ENCODE measurements at places on chromosomes 3 and 15.
A peak's percentile ranks its signal among the peaks of the same experiment; 100 is the strongest.

GRCh38 chr3:45008117-45008516 is 18.0 kb upstream of the CLEC3B start:
- DNase-seq: no peak
- no peak overlapping the region for H3K27ac ChIP-seq
- no peak overlapping the region for H3K4me3 ChIP-seq
- H3K4me1 ChIP-seq: peaks cover 34% of the 10 kb centered on the region

DNA sequence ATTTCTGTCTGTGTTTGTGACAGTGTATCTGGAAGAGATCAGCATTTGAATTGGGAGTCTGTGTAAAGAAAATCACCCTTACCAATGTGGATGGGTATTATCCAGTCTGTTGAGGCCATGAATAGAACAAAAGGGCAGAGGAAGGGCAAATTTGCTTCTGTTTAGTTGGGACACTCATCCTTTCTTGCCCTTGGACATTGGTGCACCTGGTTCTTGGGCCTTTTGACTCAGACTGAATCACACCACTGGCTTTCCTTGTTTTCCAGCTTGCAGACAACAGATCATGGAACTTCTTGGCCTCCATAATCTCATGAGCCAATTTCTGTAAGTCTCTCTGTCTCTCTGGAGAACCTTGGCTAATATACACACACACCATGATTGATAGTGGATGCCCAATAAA is 164.4 kb upstream of the SGO1 start:
- H3K27ac ChIP-seq: no peak overlapping the region
- H3K4me3 ChIP-seq: no peak overlapping the region
- H3K4me1 ChIP-seq: no peaks in the 10 kb centered on the region

DNA sequence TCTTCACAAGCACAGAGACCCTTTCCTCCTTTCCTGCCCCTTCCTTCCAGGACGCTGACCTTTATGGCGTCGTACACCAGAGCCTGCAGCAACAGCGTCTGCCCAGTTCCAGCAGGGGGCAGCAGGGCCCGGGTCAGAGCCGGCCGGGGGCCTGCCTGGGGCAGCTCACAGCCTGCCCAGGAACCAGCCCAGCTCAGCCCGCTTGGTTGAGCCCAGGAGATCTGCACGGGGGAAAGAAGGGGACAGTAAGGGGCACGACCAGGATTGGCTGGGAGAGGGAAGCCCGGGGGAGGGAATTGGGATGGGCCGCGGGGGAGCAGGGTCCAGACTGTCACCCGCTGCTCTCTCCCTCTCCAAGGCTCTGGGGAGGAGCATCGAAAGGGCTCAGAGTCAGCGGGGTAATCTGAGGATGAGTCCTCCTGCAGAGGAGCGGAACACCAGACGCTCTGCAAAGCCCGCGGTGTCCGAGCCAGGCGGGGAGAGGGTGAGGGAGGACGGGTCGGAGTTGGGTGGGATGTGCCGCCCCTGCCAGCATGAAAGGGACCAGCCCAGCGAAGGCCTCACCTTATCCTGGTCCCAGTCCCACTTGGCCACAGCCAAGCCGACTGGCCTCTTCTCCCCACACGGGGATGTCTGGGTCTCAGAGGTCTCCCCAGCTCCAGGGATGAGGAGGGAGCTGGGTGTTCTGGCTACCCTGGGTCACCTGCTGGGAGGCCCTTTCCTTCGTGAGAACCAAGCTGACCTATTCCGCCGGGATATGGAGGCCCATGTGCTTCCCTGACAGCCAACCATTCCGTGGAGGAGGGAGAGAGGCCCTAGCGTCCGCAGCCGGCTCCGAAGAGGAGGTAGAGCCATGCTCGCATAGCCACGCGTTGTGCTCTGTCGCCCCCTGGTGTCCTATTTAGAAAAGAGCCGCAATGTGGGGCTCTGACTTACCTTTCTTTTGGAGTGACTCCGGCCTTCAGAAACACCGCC is 7.4 kb upstream of the IGDCC3 start:
- H3K4me3 ChIP-seq: peak overlapping the region; percentile 17
- no peaks in the 10 kb centered on the region for H3K4me1 ChIP-seq
- H3K36me3 ChIP-seq: no peaks in the 10 kb centered on the region
- H3K27ac ChIP-seq: peak overlapping the region; percentile 58
- no peaks in the 10 kb centered on the region for H3K27me3 ChIP-seq
- peak; percentile 92 for DNase-seq

GRCh38 chr3:125281381-125281780 is 68.8 kb upstream of the SLC12A8 start:
- H3K4me3 ChIP-seq: no peak overlapping the region
- H3K36me3 ChIP-seq: no peaks in the 10 kb centered on the region
- DNase-seq: no peak
- H3K27ac ChIP-seq: no peak overlapping the region
- H3K27me3 ChIP-seq: no peaks in the 10 kb centered on the region

- peaks cover 6% of the 10 kb centered on the region for H3K4me1 ChIP-seq
- H3K27ac ChIP-seq: no peak overlapping the region
- H3K27me3 ChIP-seq: no peaks in the 10 kb centered on the region
- H3K4me3 ChIP-seq: no peak overlapping the region
- DNase-seq: no peak
Observed at GRCh38 chr3:56914646-56915045, 112.9 kb upstream of the ARHGEF3 start.

DNA sequence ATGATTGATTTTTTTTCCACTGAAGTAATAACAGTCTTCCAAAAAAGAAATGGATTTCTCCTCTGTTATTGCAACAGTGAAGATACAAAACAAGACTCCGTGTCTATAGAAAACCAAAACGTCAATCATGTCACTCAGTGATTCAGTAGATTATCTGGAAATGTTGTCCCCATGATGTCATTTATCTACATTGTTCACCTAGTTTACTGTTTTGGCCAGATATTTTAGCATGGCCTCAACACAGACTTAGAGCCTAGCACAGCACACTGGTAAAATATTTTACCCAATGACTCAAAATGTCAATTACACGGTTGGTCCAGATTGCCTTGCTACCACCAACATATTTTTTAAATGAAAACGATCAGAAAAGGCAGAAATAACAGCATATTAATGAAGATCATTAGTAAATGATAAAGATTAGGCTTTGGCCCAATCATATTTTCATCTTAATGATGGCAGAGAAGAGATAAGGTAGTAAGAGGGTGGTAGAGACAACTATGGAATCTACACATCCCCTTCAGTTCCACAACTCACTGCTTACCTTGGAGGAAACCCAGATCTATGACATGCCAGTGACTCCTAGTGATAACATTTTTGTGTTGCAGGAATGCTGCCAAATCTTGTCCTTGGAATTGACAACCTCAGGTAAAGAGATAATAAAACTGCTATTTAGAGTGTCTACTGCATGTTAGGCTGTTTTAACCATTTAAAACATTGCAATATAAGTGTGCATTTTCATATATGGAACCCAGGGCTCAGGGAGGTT is 347.7 kb upstream of the ARPP21 start:
- no peak overlapping the region for H3K27ac ChIP-seq
- H3K27me3 ChIP-seq: no peaks in the 10 kb centered on the region
- no peak for DNase-seq
- H3K4me1 ChIP-seq: no peaks in the 10 kb centered on the region

GRCh38 chr3:52704611-52705437 is 767 bp downstream of the GLT8D1 start:
- peaks cover 2% of the 10 kb centered on the region for H3K36me3 ChIP-seq
- H3K4me1 ChIP-seq: peaks cover 56% of the 10 kb centered on the region
- no peaks in the 10 kb centered on the region for H3K27me3 ChIP-seq

DNA sequence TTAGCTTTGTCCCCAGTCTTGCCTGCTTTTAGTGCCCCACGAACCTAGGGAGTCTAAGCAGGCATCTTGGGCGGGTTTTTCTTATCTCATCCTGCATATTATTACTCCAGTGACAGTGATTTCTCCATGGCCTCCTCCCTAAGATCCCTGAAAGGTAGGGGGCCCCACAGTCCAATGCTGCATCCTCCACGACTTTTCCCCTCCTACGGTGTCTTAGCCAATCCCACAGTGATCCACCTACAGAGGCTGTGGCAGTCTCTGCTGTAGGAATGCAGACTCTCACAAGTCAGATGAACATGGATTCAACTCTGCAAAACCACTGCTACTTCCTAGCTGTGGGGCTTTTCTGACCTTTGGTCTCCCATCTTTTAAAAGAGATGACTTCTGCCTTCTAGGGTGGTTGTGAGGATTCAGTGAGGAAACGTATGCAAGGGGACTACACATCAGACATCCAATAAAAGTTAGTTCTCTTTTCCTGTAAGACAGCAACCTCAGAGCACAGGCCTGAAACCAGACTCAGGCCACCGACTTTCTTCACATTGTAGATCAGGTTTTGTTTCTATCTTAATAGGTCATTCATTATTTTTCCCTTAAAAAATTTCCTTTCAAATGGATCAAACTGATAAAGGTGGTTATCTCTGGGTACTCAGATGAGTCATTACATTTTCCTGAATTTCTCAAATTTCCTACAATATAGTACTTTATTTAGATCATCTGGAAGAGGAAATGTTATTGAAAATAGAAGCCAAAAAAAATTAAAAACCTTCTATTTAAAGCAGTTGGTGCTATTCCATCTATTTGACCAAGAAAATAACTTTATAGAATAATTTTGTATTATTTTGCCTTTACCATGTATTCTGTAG is 23.2 kb downstream of the ILDR1 start:
- H3K36me3 ChIP-seq: no peaks in the 10 kb centered on the region
- H3K27me3 ChIP-seq: no peaks in the 10 kb centered on the region
- H3K4me1 ChIP-seq: no peaks in the 10 kb centered on the region
- H3K27ac ChIP-seq: no peak overlapping the region
- DNase-seq: no peak

DNA sequence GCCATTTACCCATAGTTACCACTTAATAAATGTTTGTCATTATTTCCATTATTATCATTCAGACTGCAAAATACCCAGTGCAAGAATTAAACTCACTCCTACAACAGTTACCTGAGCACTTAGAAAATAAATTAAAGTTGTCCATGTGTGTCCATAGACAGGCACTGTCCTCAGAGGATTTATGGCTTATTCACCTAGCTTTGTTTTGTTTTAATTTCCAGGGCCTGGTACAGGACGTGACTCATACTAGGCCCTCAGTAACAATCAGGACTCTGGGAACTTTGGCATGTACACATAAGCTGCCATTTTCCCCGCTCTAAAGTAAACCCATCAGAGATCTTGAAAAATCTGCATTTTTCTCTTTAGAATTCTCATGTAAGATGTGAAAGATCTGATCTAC is 458.5 kb upstream of the ARRDC4 start:
- H3K27me3 ChIP-seq: no peaks in the 10 kb centered on the region
- no peak overlapping the region for H3K27ac ChIP-seq
- DNase-seq: no peak
- H3K4me1 ChIP-seq: no peaks in the 10 kb centered on the region

- H3K4me3 ChIP-seq: no peak overlapping the region
- no peaks in the 10 kb centered on the region for H3K4me1 ChIP-seq
- H3K36me3 ChIP-seq: no peaks in the 10 kb centered on the region
- DNase-seq: no peak
- no peak overlapping the region for H3K27ac ChIP-seq
Observed at GRCh38 chr15:66917904-66918448, 147.4 kb upstream of the SMAD3 start.

- no peaks in the 10 kb centered on the region for H3K27me3 ChIP-seq
- H3K27ac ChIP-seq: no peak overlapping the region
- H3K36me3 ChIP-seq: no peaks in the 10 kb centered on the region
- DNase-seq: no peak
Observed at GRCh38 chr3:101170062-101170771, 150.2 kb downstream of the IMPG2 start.

GRCh38 chr3:153397794-153398193 is 235.8 kb downstream of the RAP2B start:
- no peak overlapping the region for H3K4me3 ChIP-seq
- H3K4me1 ChIP-seq: peaks cover 6% of the 10 kb centered on the region
- H3K27me3 ChIP-seq: no peaks in the 10 kb centered on the region
- no peak overlapping the region for H3K27ac ChIP-seq
- no peak for DNase-seq

GRCh38 chr3:50792568-50792967 is 117.8 kb downstream of the DOCK3 start:
- H3K27me3 ChIP-seq: no peaks in the 10 kb centered on the region
- no peaks in the 10 kb centered on the region for H3K4me1 ChIP-seq
- no peak for DNase-seq
- H3K27ac ChIP-seq: no peak overlapping the region
